Stimulated activated CD4-positive, alpha-beta T cell treated with anti-CD3 and anti-CD28 coated beads, Interleukin-15, amount 100 ng/mL, for 48 hours (primary cell): ENCODE measurements at places on chromosomes 16 and 17.

DNA sequence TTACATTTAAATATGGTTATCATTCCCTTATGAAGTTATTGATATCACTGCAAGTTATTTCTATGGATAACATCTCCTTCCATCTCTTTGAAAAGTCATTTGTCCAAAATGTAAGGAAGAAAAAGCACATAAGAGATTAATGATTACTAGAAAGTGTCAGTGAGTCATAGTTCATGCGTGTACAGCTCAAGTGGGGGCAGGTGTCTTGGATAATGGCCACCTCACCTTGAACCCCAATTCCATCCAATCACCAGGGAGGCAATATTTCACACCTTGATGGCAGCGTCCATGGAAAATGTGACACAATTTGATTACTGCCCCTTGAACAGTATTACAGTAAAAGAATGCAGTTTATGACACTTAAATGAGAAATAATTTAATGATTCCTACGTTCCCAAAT is 358.3 kb upstream of the SOX9 start:
- DNase-seq, result no peak

GRCh38 chr16:8519179-8519578 is 71.1 kb downstream of the TMEM114 start:
- DNase-seq, result no peak

- DNase-seq, result no peak
Observed at GRCh38 chr17:29158488-29159275, 21.5 kb downstream of the MYO18A start.

- DNase-seq, result no peak
Observed at GRCh38 chr17:20224379-20224778, 215.2 kb downstream of the SPECC1 start.

DNA sequence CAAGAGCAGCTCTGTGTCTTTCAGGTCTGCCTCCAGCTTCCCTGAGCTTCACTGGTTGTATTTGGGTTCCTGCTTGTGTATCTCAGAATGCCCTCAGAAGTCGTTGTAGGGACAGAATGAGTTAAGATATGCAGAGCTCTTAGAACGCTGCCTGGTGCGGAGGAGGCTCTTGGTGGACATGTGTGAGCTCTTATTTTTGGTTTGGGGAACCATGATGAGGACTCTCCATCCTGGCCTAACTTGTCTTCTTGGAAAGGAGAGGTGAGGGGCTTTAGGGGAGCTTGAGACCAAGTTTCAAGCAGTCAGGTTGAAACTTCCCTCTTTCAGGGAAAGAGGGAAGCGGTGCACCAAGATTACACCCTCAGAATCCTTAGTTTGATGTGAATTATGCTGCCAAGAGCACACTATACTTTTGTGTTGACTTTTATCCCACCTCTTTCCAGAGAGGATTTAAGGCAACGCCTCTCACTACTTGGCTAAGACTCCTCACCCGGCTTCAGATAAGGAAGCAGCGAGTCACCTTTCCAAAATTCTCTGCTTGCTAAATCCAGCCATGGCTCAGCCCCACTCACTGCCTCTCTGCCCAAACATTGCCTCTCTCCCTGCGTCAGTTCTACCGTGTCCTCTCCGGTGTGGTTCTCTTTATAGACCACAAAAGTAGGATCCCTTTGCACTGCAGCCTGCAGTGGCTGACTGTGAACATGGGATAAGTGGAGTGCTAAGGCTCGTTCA is 12.7 kb downstream of the CDK5RAP3 start:
- no peak for DNase-seq

GRCh38 chr16:58658796-58659211 is 25.8 kb downstream of the SLC38A7 start:
- DNase-seq, result no peak

DNA sequence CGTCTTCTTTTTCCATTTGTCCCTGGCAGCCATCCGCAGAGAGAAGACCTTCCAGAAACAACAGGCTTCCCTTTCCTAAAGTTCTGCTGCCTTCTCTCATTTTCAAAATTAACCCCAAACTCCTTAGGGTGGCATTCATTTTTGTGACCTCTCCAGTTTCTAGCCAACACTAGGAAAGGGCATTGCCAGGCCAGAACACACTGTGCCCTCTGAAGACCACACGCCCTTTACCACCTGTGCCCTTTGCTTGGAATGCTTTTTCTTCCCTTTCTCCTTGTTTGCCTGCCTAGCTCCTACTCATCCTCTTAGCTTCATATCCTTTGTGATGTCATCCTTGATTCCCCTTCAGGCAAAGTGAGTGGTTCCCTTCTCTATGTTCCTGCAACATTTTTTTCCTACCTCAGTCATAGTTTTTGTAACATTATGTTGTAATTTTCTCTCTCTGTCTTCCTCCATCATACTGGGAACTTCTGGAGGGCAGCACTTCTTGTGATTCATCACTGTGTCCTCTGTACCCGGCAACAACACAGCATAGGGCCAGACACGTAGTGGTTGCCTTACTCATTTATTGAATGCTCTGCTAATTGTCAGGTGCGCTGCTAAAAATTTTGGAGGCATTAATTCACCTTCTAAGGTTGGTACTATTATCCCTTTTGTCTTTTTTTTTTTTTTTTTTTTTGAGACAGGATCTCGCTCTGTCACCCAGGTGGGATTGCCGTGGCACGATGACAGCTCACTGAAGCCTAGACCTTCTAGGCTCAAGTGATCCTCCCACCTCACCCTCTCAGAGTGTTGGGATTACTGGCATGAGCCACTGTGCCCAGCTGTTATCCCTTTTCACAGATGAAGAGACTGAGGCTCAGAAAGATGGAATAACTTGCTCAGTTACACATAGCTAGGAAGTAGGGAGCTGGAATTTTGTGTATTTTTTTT is 1.0 kb downstream of the KAT8 start:
- no peak for DNase-seq

DNA sequence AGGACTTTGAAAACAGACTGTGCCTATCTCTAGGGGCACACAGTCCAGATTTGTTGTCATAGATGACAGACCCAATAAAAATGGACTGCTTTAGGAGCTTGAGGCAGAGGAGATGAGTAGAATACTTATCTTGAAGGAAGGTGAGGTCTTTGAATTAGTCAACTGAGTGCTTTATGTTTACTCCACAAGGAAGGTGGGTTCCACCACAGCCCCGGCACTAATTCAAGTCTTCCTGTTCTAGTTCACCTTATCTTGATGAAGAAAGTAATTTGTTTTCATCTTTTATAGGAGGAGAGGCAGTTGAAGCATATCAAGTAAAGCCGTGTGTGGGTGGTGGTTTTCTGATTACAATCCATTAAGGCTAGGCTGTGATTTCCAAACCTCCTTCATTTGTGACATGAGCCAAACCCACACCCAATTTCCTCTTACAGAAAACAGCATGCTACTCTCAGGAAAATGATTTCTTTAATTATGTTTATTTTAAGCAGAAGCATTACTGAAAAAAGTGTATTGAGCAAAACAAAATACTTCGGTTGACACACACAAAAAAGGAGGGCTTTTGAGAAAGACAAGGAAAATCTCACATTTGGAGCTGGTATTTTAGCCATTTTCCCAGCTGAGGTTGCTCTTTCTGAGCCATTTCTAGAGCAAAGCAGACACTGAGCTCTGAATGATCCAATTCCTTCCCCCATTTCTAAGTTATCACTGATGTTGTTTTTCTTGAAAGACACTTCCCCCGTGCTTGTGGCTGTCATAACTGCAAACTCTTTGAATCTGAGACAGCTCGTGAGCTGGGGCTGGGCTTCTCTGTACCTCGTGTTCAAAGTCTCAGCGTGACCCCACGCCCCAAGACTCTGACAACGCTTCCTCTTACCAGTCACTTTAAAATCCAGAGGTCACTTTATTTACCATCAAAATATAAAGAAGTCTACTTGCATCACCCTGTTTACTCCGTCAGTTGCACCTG is 35.4 kb downstream of the CDRT15 start:
- peak; percentile 57 for DNase-seq

GRCh38 chr16:85899444-85899843 is 482 bp downstream of the IRF8 start:
- DNase-seq, result no peak

DNA sequence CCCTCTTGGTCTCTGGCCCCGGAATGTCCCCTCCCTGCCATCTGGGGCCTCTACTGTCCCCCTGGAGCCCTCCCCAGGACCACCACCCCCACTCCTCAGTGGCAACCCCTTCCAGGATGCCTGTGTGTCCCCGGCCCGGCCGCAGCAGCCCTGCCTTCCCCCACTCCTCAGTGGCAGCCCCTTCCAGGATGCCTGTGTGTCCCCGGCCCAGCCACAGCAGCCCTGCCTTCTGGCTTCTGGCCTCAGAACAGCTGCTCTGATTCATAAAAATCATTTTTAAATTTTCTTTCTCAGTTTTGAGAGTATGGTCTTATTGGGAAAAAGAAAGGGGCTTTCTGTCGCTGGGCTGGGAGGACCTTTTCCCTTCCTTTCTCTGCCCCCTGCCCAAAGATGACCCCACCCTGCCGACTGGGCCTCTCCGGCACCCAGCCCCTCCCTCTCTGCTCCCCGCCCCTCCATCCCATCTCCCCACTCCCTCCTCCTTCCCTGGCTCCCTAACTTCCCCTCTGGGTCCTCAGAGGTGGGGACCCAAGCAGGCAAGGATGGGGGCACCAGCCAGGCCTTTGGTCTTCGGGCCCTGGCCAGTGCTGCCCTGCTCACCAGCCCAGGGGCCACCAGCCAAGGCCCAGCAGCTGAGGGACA is 40.5 kb downstream of the BAHCC1 start:
- DNase-seq, result no peak

DNA sequence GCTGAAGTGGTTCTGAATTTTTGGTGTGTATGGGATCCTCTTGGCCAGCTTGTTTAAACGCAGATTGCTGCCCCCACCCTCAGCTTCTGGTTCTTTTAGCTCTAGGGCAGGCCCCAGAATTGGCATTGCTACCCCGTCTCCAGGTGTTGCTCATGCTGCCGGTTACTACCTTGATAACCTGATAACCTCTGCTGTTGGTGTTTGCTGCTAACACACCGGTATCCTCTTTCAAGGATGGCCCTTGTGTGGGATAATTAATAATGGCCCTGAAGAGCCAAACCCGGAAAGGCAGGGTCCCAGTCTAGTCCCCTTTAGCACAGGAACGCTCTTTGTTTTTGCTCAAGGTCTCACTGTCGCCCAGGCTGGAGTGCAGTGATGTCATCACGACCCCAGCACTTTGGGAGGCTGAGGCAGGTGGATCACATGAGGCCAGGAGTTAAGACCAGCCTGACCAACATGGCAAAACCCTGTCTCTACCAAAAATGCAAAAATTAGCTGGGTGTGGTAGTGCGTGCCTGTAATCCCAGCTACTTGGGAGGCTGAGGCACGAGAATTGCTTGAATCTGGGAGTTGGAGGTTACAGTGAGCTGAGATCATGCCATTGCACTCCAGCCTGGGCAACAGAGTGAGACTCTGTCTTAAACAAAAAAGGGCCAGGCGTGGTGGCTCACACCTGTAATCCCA is 1.3 kb upstream of the ST3GAL2 start:
- DNase-seq, result no peak

- no peak for DNase-seq
Observed at GRCh38 chr16:79008036-79008868, 592.3 kb downstream of the MAF start.

DNA sequence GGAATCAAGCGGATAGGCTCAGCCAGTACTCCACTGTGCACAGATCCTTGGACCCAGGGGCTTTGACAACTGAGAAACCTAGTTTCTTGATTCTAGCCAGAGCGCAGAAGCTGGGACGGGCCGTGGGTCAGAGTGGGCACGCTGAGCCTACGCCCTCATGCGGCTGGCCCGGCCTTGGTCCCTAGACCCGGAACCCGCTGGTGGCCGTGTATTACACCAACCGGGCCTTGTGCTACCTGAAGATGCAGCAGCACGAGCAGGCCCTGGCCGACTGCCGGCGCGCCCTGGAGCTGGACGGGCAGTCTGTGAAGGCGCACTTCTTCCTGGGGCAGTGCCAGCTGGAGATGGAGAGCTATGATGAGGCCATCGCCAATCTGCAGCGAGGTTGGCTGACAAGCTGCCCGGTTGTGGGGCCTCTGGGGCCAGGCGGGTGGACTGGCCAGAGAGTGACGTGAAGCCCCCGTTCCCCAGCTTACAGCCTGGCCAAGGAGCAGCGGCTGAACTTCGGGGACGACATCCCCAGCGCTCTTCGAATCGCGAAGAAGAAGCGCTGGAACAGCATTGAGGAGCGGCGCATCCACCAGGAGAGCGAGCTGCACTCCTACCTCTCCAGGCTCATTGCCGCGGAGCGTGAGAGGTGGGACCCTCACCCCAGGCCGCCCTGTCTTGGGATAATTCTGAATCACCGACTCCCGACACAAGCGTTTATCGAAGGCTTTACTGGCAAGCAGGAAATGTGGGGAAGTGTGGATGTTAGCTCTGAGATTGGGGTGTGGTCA is 946 bp downstream of the STUB1 start:
- DNase-seq, result no peak

DNA sequence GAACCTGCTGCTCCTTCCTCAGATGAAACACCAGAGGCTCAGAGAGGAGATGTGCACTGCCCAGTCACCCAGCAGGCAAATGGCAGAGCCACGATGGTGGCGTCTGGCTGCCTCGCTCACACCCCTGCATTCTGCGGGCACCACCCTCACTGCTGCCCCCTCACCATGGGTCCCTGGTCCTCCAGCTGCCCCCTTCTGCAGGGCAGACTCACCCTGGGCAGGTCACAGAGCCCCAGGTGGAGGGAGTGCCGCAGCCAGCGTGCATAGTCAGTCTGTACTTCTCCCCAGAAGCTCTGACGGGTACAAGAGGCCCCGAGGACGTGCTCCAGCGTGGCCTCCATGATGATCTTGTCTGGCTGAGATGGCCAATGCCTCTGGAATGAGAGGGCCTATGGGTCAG is 52.9 kb downstream of the RMI2 start:
- DNase-seq, result no peak

DNA sequence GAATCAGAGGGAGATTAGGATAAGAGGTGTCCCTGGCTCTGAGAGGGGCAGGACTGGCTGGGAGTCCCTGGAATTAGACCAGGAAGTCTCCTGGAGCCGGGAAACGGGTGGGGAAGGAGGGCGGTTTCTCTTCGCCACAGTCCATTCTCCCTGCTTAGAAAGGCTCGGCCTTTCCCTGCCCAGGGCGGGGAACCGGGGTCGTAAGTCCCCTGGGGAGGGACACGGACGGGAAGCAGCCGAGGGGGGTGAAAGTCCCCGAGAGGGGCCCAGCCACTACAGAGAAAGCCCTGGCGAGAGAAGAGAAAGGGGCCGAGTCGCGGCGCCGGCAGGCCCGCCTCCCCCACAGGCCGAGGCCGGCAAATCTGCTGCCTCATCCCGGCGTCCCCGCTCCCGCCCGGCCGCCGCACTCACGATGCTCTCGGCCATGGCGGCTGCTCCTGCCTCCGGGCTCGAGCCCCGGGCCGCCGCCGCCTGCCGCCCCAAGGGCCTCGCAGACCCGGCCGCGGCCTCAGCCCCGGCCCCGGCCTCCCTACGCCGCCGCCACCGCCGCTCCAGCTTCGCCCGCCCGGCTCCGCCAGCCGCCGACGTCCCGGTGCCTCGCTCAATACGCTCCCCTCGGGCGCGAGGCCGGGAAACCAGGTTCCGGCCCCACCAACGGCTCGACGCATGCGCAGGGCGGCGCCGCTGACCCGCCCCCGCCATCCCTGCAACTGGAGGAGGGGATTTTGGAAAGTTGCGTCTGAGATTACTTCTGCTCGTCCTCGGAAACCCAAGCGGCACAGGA is at the start of the genes NPLOC4 and TSPAN10:
TSS of gene NPLOC4 (minus strand) at position 608 of the 784 bp plus-strand sequence. CDS start at position 426, 182 bp downstream.
TSS of gene TSPAN10 (plus strand) at position 692 of the 784 bp plus-strand sequence. CDS start 5,217 bp downstream, outside the sequence.
- peak; percentile 78 for DNase-seq

- DNase-seq, result no peak
Observed at GRCh38 chr16:76121636-76122035, 155.6 kb upstream of the CNTNAP4 start.

- no peak for DNase-seq
Observed at GRCh38 chr17:4313221-4314114, 49.7 kb upstream of the ANKFY1 start.

- DNase-seq, result no peak
Observed at GRCh38 chr16:85515319-85515745, 97.8 kb upstream of the GSE1 start.
